ENCODE measurements at places on chromosomes 1 and 21.

DNA sequence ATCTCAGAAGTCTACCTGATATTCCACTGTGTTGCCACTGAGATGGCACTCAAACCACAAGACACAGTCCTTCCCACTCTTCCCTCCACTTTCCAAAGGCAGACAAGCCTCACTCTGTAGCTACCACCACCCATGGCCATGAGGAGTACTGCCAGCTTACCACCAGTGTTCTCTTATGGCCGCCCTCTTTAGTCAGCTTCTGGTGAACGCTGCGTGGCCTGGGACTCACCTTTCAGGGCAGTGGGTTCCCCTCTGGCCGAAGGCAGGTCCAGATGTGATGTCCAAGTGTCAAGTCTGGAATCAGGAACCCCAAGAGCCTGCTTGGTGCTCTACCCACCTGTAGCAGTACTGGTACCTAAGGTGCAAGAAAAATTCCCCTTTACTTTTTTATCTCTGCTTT is 580.8 kb downstream of the LRRIQ3 start:
- DNase-seq, result no peak

DNA sequence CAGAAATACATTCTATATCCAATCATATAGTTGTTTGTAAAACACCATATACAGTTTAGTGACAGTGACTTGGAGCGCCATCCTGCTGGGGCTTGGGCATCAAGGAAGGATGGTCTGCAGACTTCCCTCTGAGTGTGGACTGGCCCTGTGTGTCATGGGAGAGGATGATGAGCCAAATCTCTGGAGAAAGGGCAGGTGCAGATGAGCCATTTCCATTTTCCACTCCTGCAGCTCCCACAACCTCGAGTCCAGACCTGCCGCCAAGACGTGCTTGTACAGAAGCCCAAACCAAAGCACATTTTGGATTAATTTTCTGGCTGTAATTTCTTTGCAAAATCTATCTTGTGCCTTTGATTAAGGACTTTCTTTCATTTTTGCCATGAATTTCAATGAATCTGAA is 48.3 kb upstream of the SLC22A15 start:
- DNase-seq, result no peak

DNA sequence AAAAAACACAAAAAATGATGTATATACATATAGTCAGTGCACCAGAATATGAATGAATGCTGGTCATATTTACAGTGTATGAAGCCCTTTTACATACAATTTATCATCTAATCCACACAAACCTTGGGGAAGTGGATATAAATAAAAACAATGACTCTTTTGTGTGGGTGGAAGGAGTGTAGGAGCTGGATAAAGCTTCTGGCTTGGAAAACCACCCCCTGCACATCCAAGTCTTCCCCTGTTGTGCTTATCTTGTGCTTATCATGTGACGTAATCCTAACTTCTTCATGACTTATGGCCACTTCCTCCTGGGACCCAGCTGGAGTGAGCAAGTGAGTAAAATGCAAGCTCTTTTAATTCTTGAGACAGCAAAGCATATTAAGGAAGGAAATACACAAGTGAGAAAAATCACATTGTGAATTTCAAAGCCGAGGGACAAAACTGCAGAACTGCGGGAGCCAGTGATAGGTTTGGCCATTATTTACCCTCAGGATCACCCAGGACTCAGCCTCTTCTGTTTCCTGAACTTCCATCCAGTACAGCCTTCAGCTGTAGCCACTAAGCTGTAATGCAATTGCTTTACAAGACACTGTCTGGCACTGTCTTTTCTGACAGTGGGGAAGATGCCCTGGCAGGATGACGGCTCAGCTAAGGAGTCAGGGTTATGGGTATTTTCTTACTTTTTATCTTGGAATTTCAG is 104.0 kb upstream of the PPM1J start:
- no peak for DNase-seq

GRCh38 chr1:62232871-62233278 is 38.2 kb downstream of the L1TD1 start:
- no peak for DNase-seq

DNA sequence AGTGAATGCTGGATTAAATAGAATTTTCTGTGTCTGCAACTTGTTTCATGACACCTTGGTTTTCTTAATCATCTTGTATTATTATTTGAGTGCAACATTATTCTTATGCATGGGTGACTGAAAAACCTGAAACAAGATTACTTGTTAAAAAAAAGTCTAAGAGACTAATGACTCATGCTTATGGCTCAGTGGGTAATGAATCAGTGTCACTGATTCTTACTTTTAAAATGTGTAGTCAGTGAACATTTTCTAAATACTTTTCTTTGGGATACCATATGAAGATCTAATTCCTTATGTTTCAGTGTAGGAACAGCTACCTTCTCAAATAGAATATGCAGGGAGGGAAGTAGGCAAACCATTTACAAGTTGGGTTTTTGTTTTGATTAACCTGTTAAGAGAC is 65.5 kb downstream of the PRKAA2 start:
- DNase-seq, result no peak

GRCh38 chr1:32871364-32872191 is 866 bp upstream of the FNDC5 start:
- no peak for DNase-seq

GRCh38 chr1:183590244-183591191 is at the start of gene NCF2:
Gene NCF2 (minus strand): TSS chr1:183590459. CDS start chr1:183590329, 130 bp downstream.
- DNase-seq, result no peak

DNA sequence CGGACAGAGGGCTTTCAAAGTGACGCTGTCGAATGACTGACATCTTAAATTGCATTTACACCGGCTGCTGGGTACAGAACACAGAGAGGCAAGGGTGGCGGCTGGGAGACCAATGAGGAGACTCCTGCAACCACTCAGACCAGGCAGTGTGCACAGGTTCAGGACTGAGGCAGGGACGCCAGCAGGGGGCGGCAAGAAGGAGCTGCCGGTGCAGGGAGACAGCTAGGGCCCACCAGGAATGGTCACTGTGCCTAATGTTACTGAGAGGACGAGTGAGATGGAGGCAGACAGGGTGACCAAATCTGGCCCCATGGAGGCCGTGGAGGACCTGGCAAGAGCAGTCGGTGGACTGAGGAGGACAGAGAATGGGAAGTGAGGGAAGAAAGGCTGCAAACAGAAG is 23.5 kb downstream of the GLIS1 start:
- no peak for DNase-seq

DNA sequence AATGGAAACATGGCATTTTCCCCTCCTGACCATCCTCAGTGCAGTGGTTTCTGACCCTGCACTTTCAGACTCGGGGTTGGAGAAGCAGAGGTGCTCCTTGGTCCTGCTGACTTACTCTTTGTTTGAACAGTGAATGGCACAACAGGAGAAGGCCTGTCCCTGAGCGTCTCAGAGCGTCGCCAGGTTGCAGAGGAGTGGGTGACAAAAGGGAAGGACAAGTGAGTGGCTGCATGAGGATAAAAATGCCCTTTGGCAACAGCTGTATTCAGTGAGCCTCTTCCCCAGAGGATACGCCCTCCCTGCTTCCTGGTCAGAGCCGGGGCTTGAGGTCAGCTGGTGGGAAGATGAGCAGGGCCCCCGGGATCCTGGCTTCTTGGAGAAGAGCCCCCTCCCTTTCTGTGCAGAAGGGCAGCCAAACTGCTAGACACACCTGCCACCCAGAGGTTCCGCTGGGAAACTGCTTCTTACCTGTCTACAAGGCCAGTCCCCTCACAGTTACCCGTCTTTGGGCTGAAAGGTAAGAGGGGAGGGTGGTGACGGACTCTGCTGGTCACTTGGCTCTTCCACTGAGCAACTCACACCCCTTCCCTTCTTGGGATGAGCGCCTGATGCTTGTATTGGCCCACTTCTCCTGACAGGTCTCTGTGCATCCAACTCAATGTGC is 16.6 kb downstream of the NPL start:
- DNase-seq, result no peak

GRCh38 chr1:44355582-44356305 is 687 bp upstream of the ERI3 start:
- no peak for DNase-seq

- DNase-seq, result peak; percentile 22
Measured at GRCh38 chr1:41122851-41123518, 101.5 kb upstream of the SLFNL1 start.

GRCh38 chr1:43367026-43367903 is 546 bp downstream of the ELOVL1 start:
- DNase-seq, result no peak

DNA sequence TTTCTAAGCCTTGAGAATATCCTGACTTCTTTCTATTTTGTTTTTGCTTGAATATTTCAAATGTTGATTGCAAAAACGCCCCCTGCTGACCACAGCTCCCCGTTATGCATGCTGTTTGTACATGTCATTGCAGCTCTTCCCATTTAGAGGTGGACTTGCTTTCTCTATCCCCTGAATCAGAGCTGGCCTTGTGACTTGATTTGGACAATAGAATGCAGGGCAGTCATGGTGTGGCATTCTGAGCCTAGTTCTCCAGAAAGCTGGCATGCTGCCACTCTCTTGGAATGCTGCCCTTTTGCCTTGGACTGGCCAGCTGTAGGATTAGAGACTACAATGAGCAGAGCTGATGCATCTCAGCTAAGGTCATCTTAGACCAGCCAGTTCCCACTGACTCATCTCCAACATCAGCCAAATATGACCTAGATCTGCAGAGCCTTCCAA is 1561.5 kb downstream of the MRPL39 start:
- DNase-seq, result no peak

GRCh38 chr21:16865632-16866031 is 647.2 kb upstream of the CXADR start:
- DNase-seq, result no peak

GRCh38 chr1:152942161-152942560 is 4.8 kb upstream of the SPRR5 start:
- DNase-seq, result no peak

GRCh38 chr1:177343445-177343844 is 172.7 kb downstream of the BRINP2 start:
- no peak for DNase-seq

- DNase-seq, result no peak
Measured at GRCh38 chr1:181981821-181982220, 79.7 kb downstream of the ZNF648 start.

DNA sequence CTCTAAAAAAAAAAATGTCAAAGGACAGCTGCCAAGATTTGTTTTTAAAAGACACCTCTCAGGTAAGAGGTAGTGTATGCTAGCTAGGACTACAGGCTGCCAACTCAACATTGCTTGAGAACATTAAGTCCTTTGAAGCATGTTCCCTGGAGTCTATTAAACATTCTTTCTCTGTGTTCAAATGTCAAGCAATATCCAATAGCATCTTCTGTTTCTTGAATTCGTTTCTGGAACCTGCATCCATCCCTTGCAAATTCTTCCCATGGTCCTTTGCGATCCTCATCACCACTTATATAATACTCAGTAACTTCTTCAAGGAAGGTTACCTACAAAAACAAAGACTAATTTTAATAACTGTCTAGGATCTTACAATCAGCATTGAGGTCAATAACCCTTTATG is 5.6 kb downstream of the PPP1R15B start:
- DNase-seq, result no peak

DNA sequence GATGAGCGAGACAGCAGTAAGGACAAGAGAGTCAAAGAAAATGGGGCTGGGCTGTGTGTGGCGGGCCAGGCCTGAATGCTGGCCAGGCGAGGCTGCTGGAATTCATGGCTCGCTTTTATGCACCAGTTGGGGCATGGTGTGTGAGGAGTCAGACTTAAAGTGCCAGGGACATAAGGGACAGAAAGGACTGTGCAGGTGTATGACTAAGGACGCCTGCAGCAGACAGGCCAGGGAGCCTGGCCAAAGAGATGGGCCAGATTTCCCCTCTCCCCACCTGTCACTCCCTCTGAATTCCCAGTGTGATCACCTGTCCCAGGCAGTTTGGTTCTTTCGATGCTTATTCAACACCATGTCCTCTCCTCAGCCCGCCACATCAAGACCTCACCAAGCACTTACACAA is 16.9 kb upstream of the SMIM12 start:
- no peak for DNase-seq

DNA sequence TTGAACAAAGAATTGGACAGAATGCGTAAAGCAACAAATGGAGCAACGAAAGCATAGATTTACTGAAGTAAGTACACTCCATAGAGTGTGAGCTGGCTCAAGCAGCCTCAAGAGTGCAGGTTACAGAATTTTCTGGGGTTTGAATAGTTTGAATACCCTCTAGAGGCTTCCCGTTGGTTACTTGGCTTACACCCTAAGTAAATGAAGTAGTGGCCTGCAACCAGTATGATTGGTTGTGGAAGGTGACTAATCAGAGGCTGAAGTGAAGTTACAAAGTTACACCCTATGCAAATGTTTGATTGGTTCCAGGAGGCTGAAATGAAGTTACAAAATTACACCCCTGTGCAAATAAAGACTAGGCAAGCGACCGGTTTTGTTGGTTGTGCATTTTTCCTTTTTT is 10.9 kb downstream of the TCEANC2 start:
- no peak for DNase-seq

GRCh38 chr1:243234978-243235647 is 20.0 kb downstream of the CEP170 start:
- peak; percentile 59 for DNase-seq

- no peak for DNase-seq
Measured at GRCh38 chr1:34779962-34780361, 1.1 kb upstream of the GJB3 start.

GRCh38 chr1:102191723-102192122 is 195.0 kb upstream of the OLFM3 start:
- peak; percentile 44 for DNase-seq

GRCh38 chr1:234593771-234594504 is 16.0 kb downstream of the IRF2BP2 start:
- DNase-seq, result no peak

DNA sequence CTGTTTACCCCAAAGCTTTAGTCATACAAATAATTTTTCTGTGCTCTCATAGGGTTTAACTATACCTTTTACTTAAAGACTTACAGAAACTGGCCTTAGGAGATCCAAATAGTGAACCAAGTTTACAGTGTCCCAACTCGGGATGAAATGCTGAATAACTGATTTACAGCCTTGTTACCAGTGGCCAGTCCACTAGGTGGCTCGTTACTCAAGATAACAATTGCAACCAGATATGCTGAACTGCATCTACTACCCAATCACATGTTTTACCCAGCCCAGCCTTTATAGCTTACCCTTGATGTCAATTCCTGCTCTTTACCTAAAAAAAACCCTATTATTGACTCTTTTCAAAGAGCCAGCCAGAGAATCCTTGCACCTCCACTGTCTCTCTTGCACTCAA is 1148.8 kb upstream of the ADGRL4 start:
- DNase-seq, result no peak

GRCh38 chr1:241808265-241808664 is 39.7 kb upstream of the EXO1 start:
- no peak for DNase-seq

Data from NCI-H2081 (cell line).